ENCODE measurements at places on chromosomes 3 and 15.

GRCh38 chr3:62413687-62414086, 40.3 kb upstream of the FEZF2 start:
- no peak for DNase-seq

- no peak for DNase-seq
Observed at GRCh38 chr15:56963126-56963525, 44.7 kb downstream of the TCF12 start.

- no peak for DNase-seq
Observed at GRCh38 chr15:100650685-100651084, 48.3 kb downstream of the ASB7 start.

GRCh38 chr3:150036780-150037179, 66.1 kb upstream of the PFN2 start:
- DNase-seq = no peak

DNA sequence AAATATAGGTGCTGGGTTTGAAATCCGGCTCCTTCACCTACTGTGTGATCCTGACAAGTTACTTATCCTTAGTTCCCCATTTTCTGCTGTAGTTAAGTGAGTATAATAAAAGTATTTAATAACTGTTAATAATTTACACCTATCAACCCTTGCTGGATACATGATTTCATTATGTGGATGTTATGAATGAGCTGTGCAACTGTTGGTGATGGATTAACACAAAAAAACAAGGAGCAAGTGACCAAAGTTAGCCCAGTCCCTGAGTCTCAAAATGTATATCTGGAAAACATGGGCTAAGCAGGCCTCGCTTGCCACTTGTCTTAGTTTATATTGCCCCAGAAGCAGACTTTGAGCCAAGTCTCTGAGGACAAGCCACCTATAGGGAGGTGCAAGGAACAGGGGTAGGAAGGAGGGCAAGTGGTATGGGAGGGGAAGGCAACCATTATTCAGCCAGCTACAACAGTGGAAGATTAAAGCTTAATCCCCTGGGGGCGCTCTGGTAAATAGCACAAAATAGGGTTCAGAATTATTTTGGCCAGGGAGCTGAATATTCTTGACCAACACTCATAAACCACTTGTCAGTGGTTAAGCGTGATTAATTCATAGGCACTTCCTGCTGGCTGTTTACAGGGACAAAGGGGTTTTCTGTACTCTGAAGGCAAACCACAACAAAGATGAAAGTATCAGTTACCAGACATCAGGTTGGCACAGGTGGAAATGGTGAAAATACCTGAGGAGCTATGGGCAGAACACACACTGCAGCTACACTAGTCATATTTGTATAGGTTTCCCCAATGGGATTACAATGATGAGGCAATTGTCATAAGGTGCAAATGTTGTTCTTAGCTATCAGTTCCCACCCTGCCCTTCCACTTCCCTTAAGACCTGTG, 76.2 kb downstream of the TRIM42 start:
- DNase-seq = no peak

- DNase-seq = no peak
Observed at GRCh38 chr15:43127752-43128151, 5.6 kb upstream of the TMEM62 start.

GRCh38 chr15:67717776-67718175, 107.5 kb upstream of the SKOR1 start:
- no peak for DNase-seq

DNA sequence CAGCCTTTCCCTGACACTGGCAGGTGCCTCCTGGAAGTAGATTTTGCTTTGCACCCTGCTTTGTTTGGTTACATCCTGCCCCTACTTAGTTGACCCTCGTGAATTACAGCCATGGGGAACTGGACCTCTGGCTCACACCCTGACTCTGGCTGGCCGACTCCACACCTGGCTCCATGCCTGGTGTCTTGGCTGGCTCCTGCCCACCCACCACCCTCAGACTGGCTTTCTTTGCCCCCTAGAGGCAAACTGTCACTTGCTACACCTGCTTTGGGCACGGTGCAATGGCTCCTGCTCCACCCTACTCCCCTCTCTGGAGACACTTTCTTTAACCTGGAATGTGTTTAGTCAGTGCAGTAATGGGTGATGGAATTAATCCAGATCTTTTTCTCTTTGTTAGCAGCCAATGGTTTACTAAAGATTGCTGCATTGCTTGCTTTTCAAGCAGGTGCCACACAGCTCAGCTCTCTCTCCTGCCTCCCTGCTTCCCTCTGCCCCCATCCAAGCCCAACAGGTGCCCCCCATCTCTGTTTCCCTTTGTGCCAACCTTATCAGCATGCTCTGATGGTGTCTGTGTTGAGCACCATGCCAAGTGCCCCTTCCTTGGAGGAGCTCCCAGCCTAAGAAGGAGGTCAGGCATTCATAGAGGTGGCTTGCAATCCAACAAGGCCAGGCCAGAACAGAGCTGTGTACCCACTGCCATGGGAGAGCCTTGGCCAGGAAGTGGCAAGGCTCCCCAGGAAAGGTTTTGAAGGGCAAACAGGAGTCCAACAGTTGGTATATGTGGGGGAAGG, 38.4 kb downstream of the RASGRF1 start:
- no peak for DNase-seq

- DNase-seq = peak; percentile 56
Observed at GRCh38 chr15:70259028-70259424, 161.3 kb upstream of the TLE3 start.

GRCh38 chr15:53208751-53209150, 418.6 kb upstream of the ONECUT1 start:
- DNase-seq = no peak

- DNase-seq = no peak
Observed at GRCh38 chr3:49343163-49343562, 3.3 kb upstream of the USP4 start.

DNA sequence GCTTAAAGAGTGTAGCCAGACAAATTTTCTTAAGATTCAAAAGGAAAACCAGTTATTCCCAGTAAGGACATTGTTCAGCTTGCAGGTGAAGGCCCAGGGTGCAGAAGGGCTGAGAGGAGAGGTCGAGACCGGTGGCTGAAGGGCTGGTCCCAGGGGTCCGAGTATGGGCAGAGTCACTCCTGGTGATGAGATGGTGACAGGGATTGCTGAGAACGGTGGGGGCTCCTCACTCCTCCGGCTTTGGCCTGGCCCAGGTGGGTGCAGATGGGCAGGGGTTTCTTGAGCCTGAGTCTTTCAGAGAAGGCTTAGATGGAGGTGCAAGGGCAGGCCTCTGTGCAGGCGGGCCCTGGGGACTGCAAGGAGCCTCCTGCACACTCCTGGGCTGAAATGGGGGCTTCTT, 56.2 kb downstream of the ZNF445 start:
- DNase-seq = no peak

- no peak for DNase-seq
Observed at GRCh38 chr15:75181780-75182179, 19.9 kb upstream of the C15orf39 start.

GRCh38 chr3:72591522-72592421, 256.5 kb downstream of the SHQ1 start:
- DNase-seq = peak; percentile 74

DNA sequence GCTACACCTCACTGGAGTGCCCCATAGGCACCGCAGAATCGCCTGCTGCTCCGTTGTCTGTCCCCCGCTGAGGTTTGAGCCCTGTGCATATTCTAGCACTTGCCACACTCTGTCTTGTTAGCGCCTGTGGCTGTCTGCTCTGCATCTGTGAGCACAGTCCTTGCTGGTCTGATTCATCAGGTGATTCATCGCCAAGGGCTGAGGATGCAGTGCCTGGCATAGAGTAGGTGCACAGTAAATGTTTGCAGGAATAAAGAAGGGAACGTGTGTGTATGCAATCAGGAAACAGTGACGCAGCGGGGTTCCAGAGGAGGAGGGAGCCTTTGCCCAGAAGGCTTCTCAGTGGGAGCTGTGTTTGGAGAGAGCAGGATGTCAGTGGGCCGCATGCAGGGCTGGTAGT, 124.0 kb upstream of the PLXNA1 start:
- DNase-seq = no peak

DNA sequence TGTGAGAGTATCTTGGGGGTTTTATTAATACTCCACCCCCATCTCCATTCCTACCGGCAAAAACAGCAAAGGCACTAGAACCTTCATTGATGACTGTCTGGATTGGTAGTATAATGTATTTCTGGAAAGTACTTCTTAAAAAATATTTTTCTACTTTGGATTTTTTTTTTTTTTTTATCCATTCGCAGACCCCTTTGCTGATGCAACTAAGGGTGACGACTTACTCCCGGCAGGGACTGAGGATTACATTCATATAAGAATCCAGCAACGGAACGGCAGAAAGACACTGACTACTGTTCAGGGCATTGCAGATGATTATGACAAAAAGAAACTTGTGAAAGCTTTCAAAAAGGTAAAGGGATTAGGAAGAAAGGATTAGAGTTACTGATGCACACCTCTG, 1.2 kb downstream of the EIF1B start:
- no peak for DNase-seq

DNA sequence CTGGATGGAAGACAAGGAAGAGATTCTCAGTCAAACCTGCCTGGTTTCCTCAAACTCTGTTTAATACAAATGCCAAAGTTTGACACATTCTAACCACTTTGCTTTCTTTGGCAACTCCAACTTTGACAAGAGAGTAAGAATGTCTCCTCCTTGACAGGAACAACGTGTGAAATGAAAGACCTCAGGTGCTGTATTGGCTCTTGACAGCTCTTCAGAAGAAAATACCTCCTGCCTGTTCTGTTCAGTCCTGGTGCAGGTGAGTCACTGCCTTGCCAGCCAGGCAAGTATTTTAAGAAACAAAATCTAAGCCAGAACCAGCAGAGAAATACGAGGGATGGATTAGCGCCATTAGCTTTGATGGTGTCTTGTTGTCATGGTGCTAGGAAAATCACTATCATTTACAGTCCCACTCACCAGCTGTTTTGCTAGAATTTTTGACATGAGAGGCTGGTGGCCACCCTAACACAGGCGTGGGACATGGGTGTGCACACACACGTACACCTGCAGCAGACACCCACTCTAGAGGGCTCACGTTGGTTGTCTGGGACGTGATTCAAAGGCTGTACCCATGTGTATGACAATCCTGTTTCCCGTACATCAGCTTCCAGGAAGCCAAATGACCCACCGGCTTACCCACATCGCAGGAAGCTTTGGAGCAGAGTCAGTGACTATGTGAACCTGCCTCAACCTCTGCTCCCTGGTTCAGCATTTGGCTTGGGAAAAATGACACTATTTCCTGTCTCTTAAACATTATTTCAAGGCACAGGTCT, 60.4 kb downstream of the CCNL1 start:
- no peak for DNase-seq

DNA sequence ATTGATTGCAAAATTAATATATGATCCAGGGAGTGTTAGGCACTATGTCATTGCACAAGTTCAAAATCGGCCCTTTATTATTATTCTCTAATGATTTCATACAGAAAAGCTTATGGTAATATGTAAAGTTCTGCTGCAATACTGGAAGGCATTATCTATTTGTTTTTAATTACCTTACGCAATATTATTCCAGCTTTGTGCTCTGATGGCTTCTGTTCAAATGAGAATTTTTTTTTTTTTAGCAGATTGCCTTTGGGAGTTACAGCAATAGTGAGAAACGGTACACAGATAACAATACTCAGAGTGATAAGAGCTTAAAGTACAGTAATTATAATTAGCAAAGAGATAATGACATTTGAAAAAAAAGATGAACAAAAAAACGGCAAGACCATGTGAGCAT, 602.2 kb upstream of the ALCAM start:
- peak; percentile 44 for DNase-seq

DNA sequence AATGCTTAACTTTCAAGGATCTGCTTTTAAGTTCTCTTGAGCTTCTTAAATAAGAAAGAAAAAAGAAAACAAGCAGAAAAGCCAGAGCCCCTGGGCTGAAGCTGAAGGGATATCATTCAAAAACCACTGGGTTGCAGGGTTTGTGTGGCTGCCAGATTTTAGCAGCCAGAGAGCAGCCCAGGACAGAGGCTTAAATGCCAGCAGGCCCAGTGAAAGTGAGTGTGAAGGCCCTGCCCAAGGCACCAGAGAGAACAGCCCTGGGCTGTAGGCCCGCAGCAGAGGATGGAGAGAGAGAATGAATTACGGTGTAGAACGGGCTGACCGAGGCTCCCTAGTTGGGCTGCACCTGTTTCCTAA, 106.3 kb upstream of the BOC start:
- no peak for DNase-seq

- no peak for DNase-seq
Observed at GRCh38 chr15:65896236-65896635, 26.9 kb downstream of the RAB11A start.

DNA sequence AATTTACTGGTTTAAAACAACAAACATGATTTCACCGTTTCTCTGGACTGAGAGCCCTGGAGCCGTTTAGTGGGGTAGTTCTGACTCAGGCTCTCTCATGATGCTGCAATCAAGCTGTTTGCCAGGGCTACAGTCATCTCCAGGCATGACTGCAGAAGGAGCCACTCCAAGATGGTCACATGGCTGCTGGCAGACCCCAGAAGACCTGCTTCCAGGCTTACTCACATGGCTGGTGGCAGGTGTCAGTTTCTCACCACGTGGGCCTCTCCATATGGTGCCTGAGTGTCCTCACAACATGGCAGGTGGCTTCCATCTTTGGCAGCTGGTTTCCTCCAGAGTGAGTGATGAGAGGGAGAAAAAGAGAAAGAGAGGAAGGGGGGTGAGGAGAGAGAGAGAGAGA, 378.3 kb upstream of the RGMA start:
- no peak for DNase-seq

- no peak for DNase-seq
Observed at GRCh38 chr3:194274424-194275085, 76.6 kb downstream of the CPN2 start.

DNA sequence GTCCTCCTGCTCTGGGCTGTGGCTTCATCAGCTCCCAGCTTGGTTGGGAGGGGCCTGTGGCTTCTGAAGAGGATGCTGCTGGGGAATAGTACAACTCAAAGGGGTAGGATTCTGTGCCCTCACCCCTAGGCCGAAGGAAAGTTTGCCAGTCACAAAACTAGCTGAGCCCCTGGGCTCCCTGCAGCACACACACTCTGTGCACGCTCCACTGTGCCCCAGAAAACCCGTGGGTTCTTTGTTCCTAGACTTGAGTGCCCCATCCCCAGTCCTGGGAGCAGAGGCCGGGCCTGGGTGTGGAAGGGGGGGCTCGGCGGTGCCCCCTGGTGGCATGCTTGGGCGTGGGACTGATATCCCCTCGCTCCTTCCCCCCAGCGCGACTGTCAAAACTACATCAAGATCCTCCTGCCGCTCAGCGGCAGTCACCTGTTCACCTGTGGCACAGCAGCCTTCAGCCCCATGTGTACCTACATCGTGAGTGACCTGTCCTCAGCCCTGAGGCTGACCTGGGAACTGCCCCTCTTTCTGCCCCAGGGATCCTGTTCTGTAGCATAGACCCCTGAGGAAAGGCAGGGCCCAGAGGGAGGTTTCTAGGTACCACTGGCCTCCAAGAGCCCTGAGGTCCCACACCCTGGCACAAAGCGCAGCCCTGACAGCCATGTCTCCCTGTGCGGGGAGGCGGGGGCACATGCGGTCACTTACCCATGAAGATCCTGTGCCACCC, 14.2 kb downstream of the CIB1 start:
- DNase-seq = no peak

GRCh38 chr15:99729920-99730319, 3.3 kb downstream of the LYSMD4 start:
- peak; percentile 72 for DNase-seq

All from right lung (tissue), 10 donors.